RWPE2 (cell line): ENCODE measurements at places on chromosomes 13 and 19.

DNA sequence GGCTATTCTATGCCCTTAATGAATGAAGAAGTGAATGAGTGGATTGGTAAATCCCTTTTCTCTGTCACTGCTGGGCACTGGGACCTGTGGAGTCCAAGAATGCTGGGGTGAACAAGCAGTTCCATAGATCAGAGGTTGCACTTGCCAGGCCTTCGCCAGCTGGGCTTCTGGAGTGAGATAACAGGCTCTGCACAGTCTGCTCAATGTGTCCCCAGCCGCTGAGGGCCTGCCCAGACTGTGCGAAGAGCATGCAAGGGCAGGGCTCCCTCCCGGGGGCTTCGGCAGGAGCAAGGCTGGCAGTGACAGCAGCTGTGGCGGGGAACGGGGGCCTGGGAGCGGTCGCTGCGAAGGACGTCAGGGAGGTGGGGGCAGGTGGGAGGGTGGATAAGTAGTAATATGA is 51.3 kb downstream of the ZNF536 start:
- no peak for DNase-seq

DNA sequence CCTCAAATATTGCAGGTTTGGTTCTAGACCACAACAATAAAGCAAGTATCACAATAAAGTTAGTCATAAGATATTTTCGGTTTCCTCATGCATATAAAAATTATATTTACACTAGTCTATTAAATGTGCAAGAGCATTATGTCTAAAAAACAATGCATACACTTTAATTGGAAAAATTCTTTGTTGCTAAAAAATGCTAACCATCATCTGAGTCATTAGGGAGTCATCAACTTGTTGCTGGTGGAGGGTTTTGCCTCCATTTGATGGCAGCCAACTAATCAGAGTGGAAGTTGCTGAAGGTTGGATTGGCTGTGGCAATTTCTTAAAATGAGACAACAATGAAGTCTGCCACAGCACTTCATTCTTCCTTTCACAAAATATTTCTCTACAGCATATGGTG is 422.3 kb upstream of the GPC6 start:
- DNase-seq: no peak

DNA sequence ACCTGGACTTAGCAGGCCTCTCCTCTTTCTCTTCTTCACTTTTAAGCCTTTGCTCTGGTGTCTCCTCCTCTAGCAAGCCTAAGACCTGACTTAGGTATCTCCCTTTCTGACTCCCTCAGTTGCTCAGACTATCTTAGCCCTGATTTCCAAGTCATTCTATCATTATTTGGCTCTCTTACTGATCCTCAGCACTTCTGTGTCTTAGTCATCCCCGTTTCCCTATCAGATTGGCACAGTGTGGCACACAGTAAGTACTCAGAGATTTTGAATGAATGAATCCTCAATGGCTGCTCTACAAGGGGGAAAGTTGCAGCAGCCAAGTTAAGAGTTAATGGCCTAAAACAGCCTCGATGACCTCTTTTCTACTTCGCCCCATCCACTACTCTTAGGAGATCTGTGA is 8.2 kb downstream of the KCTD12 start:
- no peak for DNase-seq

DNA sequence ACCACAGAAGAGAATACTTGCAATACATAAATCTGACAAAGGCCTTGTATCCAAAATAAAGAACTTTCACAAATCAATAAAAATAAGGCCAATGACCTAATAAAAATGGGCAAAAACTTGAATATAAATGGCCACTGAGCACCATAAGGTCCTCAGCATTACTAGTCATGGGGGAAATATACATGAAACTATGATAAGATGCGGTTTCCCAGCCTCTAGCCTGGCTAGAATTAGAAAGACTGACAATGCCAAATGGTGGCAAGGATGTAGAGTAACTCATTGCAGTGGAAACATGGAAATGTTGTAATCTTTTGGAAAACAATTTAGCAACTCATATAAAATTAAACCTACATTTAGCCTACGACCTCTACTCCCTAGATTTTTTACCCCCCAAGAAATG is 227.1 kb downstream of the GGACT start:
- no peak for DNase-seq

GRCh38 chr13:77513719-77514335 is 21.7 kb upstream of the SCEL start:
- no peak for DNase-seq

GRCh38 chr19:37227996-37228395 is 10.0 kb downstream of the ZNF383 start:
- no peak for DNase-seq

DNA sequence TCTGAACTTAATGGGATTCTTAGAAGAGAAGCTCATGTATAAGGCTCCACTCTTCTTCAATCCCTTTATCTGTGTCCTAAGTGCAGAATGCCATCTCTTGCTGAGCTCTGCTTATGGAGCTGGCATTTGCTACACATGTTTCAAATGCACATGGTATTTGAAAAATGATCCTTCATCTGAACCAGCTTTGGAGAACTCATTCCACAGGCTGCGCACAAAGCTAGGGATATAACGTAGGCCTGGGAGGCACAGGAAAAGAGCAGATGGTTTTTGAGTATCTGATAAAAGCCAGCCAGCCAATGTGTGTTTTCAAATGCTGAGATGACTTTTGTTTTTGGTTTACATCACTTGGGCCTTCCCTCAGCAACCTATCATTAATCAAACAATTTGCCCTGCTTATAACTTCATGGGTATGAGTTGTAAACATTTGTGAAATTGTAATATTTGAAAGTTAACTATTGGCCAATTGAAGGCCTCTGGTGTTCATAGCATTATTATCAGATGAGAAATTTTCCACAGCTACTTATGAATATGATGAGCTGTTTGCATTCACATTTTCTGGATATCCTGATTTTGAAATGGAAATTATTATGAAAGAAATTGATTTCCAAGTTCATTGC is 729.0 kb downstream of the FGF9 start:
- no peak for DNase-seq

GRCh38 chr19:5294403-5295160 is 46.0 kb downstream of the PTPRS start:
- no peak for DNase-seq

- no peak for DNase-seq
Measured at GRCh38 chr19:19464339-19465098, 50.8 kb downstream of the TSSK6 start.

DNA sequence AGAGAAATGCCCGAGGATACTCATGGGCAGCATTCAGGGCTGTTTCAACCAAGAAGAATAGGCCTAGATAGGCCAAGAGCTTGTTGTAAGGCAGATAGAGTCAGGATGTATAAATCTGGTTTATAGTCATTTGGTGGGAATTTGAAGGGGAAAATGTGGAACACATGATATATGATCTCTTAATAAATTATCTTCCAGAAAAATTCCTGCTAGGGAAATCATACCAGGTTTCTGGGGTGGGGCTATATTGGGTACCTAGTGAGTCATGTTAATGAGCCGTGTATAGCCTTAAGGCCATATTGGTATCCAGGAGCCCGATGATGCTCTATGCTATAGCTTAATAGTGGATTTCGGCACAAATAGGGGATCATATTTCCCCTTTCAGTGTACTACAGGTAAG is 51.5 kb upstream of the HTR2A start:
- no peak for DNase-seq

- peak; percentile 65 for DNase-seq
Measured at GRCh38 chr19:52689843-52690368, 44.9 kb downstream of the ZNF611 start.

DNA sequence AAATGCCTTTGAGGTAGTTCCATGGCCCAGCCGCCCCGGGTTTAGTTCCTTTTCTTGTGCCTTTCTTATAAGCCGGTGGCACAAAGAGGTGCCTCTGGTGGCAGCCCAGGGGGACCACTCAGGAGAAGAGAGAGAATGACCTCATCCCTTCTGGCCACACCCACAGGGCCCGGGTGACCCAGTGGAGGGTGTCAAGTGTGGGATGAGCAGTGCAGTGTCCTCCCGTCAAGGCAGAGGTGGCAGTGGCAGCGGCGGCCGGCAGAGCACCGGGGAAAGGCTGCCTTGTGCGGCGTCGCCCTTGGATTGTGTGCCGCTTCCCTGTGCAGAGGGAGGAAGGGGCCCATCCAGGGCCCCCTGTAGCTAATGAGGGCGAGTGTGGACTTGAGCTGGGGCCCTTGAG is 47.9 kb downstream of the KDM4B start:
- no peak for DNase-seq

GRCh38 chr19:41305927-41306793 is 3.8 kb upstream of the CCDC97 start:
- no peak for DNase-seq
